ENCODE measurements at places on chromosomes 4 and X. TPM values are rescaled to one million over a fixed set of nuclear protein-coding genes. Genes with fewer than 3 reads are reported as not detected.

GRCh38 chr4:35608205-35608604 lies 636.1 kb downstream of the ARAP2 start:
- no peaks in the 10 kb centered on the region for H3K27me3 ChIP-seq
- DNase-seq = no peak
- H3K36me3 ChIP-seq = no peaks in the 10 kb centered on the region
- H3K4me3 ChIP-seq = no peak overlapping the region
- no peak overlapping the region for H3K27ac ChIP-seq
- H3K4me1 ChIP-seq = no peaks in the 10 kb centered on the region

GRCh38 chr4:163591614-163592020 lies 97.1 kb downstream of the TMA16 start:
- H3K27ac ChIP-seq = no peak overlapping the region
- no peaks in the 10 kb centered on the region for H3K36me3 ChIP-seq
- H3K4me1 ChIP-seq = no peaks in the 10 kb centered on the region
- no peak overlapping the region for H3K4me3 ChIP-seq
- no peaks in the 10 kb centered on the region for H3K27me3 ChIP-seq
- DNase-seq = no peak

- no peaks in the 10 kb centered on the region for H3K27me3 ChIP-seq
- H3K36me3 ChIP-seq = no peaks in the 10 kb centered on the region
- H3K27ac ChIP-seq = no peak overlapping the region
- no peak for DNase-seq
Observed at GRCh38 chr4:42412251-42412650, 15.0 kb downstream of the SHISA3 start.

- H3K4me1 ChIP-seq = peaks cover 42% of the 10 kb centered on the region
- peaks cover 7% of the 10 kb centered on the region for H3K36me3 ChIP-seq
- H3K27ac ChIP-seq = no peak overlapping the region
- no peak overlapping the region for H3K4me3 ChIP-seq
- H3K27me3 ChIP-seq = no peaks in the 10 kb centered on the region
Observed at GRCh38 chr4:151304755-151305154, 20.6 kb downstream of the SH3D19 start.

GRCh38 chr4:152944666-152945320 lies 8.7 kb downstream of the FHDC1 start:
- H3K4me1 ChIP-seq = no peaks in the 10 kb centered on the region
- no peaks in the 10 kb centered on the region for H3K27me3 ChIP-seq
- DNase-seq = no peak
- no peaks in the 10 kb centered on the region for H3K36me3 ChIP-seq
- H3K4me3 ChIP-seq = no peak overlapping the region

- no peaks in the 10 kb centered on the region for H3K4me1 ChIP-seq
- no peaks in the 10 kb centered on the region for H3K36me3 ChIP-seq
- no peak overlapping the region for H3K27ac ChIP-seq
- no peak for DNase-seq
- no peaks in the 10 kb centered on the region for H3K27me3 ChIP-seq
Observed at GRCh38 chr4:36168127-36168878, 76.0 kb downstream of the ARAP2 start.

DNA sequence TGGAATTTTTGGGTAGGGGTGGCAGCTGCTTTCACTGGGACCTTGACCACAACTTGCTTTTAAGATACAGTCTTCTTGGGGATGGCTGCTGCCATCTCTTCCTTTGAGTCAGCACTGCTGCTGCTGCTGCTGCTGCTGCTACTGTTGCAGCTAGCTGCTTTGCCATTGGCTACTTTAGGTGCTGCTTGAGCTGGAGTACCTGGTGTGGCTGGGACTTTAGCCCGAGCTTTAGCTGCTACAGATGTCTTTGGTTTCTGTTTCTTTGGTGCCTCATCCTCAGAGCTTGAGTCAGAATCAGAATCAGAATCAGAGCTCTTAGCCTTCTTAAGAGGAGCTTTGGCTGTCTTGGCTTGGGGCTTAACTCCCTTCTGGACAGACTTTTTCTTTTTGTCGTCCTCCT lies 52.2 kb downstream of the FAM9B start:
- no peaks in the 10 kb centered on the region for H3K27me3 ChIP-seq
- no peak for DNase-seq
- no peaks in the 10 kb centered on the region for H3K36me3 ChIP-seq
- no peak overlapping the region for H3K4me3 ChIP-seq

- peaks cover 7% of the 10 kb centered on the region for H3K4me1 ChIP-seq
- no peak overlapping the region for H3K27ac ChIP-seq
- H3K27me3 ChIP-seq = no peaks in the 10 kb centered on the region
- DNase-seq = no peak
- H3K36me3 ChIP-seq = no peaks in the 10 kb centered on the region
Observed at GRCh38 chr4:13208558-13209193, 275.5 kb downstream of the RAB28 start.

DNA sequence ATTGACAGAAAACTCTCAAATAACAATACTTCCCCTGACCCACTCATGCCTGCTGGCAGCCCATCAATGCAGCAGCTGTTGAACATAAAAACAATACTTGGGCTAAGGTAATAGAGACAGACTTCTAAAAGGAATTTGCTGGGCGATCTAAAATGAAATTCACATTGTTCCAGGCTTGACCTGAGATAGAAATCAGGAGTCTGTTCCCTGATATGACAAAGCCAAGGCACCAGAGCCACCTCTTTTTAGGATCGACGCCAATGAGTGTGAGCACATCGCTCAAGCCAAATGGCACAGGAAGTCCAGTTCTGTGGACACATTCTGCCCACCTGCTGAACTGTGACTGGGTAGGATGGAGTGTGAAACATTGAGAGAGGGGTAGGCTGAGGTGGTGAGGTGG lies 4.9 kb downstream of the SEPTIN11 start:
- DNase-seq = no peak
- H3K27me3 ChIP-seq = no peaks in the 10 kb centered on the region
- H3K4me1 ChIP-seq = peaks cover 40% of the 10 kb centered on the region
- H3K4me3 ChIP-seq = no peak overlapping the region
- H3K27ac ChIP-seq = no peak overlapping the region

GRCh38 chr4:141387299-141387698 lies 166.6 kb downstream of the ZNF330 start:
- DNase-seq = no peak
- no peaks in the 10 kb centered on the region for H3K4me1 ChIP-seq
- no peak overlapping the region for H3K4me3 ChIP-seq

DNA sequence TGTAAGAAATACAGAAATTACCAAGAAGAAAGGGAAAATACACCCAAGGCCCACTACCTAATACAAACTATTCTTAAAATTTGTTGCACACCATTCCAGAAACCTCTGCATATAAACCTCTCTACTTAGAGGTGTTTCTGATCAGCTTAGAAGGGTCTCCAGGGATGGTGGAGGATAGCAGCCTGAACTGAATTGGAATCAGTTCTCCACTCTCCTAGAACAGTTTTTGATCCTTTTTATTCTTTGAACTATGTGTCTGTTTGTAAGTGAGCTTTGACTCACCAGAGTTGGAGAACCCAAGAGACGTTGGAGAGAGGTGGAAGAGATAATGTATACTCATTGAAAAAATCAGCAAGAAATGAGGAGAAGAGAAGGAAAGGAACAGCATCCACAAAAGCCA lies 96.6 kb upstream of the OTUD4 start:
- H3K36me3 ChIP-seq = no peaks in the 10 kb centered on the region
- no peak overlapping the region for H3K27ac ChIP-seq
- no peaks in the 10 kb centered on the region for H3K27me3 ChIP-seq
- no peak overlapping the region for H3K4me3 ChIP-seq
- no peaks in the 10 kb centered on the region for H3K4me1 ChIP-seq
- no peak for DNase-seq

- DNase-seq = no peak
- no peak overlapping the region for H3K27ac ChIP-seq
- no peaks in the 10 kb centered on the region for H3K4me1 ChIP-seq
- H3K27me3 ChIP-seq = no peaks in the 10 kb centered on the region
Observed at GRCh38 chr4:178356725-178357124, 914.5 kb upstream of the AGA start.

DNA sequence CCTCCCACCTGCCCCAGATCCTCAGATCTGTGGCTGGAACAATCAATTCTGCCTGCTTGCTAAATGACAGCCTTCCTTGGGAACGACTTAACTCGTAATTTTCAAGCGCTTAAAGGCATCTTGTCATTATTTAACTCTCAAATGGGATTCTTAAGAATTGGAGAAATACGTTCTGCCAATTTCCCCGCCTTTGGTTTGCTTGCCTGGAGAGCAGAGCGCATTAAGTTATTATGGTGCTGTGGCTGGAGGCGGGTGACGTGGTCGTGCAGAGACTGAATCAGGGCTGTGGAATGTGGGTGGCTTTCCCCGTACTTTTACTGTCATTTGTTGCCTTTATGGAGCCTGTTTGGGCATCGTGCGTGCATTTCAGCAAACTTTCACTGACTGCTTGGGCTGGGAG lies 78.9 kb upstream of the PSAPL1 start:
- peaks cover 12% of the 10 kb centered on the region for H3K27me3 ChIP-seq
- no peaks in the 10 kb centered on the region for H3K36me3 ChIP-seq
- no peak overlapping the region for H3K4me3 ChIP-seq
- DNase-seq = no peak
- H3K27ac ChIP-seq = no peak overlapping the region

The F8 gene
- polyA plus RNA-seq = 0.37 TPM

The CENPI gene
- 5.1 TPM for polyA plus RNA-seq
